NCI-H345 (cell line): ENCODE measurements at places on chromosomes 7 and 10.

DNA sequence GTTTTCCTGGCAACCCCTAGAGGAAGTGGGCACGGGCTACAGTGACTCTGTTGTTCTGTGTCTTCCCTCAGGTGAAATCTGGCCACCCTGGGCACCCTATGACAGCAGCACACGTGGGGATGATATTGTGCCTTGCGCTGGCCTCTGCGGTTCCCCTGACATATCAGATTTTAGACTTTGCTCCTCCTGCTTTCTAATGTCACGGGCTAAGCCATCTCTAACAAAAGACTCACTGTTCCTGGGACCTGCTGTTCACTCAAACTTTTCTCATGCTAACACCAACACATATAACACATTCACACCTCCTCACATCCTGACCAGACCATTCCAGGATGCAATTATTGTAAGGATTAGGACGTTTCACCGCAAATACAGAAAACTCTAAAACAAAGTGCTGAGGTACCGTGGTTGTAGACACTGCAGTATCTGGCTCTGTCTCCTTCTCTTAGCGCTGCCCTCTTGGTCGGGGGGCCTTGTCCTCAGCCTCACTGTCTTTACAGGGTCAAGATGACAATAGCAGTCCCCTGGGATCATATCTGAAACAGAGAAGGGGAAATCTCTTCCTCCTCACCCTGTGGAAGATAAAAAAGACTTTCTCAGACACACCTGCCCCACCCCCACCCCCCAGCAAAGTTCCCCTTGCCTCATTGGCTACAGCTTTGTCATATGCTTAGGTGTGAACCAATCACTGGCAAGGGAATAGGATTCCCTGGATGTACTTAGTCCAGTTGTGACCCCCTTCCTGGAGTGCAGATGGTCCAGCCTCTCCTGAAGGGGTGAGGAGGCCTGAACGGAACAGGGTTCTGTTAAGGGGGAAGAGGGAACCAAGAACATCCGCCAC lies 14.1 kb downstream of the CHN2 start:
- no peak for DNase-seq

- DNase-seq = peak; percentile 47
These were observed 876 bp downstream of the GNAI1 start for GRCh38 chr7:80135309-80136104.

DNA sequence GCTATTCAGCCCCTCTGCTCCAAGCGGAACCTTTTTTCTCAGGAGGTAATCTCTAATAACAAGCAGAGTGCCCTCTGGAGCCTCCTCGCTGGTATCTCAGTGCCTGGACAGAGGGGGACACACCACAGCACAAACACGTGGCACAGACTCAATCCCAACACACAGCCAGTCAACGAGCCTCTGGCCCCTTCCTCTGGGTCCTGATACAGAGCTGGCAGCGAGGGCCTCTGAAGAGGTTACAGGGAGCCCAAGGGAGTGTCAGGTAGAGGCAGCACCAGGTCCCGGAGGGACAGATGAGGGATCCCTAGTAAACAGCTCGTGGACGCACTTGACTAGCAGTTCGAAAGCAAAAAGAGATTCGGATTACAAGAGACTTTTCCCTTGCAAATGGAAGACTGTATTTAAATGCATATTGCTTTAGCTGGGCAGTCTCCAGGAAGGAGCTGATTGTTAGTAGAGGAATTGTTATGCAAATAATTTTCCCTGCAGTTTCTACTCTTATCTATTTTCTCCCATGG lies 14.1 kb downstream of the CXCL12 start:
- no peak for DNase-seq

DNA sequence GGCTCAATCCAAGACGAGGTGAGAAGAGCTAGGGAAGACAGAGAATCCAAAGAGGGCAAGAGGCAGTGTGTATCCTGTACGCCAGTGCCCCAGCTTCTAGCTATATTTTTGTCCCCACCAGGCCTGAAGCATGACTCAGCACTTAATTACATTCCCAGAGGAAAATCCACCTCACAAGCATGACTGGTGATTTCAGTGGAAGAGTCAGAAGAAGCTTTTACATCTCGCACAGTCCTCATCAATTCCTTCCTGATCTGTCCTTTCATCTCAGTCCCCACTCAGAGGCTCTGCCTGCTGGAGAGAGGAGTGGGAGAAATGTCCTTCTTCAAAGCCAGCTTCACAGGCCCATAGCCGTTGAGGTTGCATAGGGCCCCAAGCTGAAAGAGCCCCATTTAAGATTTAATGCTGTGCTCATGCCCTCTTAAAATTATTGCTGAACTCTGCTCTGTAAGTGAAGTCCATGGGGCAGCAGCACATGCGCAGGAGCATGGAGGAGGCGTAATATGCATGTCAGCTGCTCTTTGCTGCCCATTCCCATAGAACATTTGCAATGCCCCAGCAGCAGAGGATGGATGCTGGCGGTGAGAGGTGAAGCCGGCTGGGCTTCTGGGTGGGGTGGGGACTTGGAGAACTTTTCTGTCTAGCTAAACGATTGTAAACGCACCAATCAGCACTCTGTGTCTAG lies 39.0 kb upstream of the AOAH start:
- DNase-seq = no peak

GRCh38 chr7:155809947-155810769 lies 2.1 kb downstream of the SHH start:
- DNase-seq = no peak

- no peak for DNase-seq
These were observed 434.6 kb downstream of the PAXIP1 start for GRCh38 chr7:154568346-154568745.

DNA sequence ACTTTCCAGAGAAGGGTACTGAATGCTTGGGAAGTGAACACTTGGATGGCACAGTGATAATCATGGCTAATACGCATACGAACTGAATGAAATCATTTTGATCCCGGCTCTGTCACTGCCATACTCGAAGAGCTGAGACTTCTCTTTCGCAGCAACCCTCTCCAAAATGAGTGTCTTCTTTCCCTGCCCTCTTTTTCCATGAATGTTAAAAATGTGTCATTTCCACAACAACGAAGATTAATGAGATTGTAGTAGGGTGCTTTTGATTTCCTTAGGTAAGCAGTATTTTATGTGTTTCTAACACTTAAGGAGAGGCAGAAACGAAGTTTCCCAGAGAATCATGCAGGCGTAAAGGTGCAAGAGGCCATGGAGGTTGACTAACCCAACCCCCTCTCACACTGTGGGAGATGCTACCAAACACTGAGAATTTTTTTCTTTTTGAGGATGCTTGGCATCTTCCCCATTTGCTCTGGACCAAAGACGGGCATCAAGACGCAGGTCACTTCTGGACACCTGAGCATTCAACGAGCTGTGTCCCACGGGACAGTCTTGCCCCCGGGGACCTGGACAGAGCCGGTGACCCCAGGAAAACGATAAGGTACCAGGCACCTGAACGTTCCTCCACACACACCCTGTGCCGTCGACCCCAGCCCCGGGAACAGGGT lies 823 bp downstream of the COPG2 start:
- DNase-seq = peak; percentile 4

DNA sequence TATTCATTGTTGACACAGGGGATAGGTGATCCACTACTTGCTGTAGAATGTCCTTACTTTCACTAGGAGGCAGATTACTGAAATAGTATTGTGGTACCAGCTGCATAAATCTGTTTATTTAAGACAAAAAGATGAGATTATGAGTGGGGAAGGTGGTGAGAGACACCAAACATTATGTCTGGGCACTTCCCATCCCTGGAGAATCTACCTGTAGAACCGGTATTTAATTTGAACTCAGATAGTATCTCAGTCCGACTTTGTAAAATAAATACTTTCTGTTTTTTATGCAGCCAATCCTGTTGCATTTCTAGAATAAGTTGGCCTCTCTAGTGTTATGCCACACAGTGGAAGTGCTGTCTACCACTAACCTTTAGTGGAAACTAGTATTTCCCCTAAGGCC lies 13.4 kb downstream of the BCCIP start:
- no peak for DNase-seq

DNA sequence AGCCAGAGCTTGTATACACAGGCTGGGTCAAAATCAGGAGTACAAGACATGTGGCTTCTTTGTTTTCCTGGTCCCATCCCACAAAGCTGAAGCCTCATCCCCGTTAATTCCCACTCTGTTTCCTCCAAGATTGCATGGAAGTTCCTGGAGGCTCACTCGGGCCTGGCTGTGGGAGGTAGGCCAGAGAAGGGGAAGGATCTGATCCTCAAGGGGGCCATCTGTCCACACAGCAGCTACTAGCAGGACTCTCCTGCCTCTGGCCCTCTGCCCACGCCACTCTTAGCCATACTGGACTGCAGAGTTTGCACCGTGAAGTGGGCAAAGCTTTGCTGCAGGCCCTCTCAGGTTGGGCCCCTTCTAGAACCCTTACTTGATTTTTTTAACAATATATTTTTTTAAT lies 160.6 kb downstream of the FGFR2 start:
- no peak for DNase-seq

GRCh38 chr10:73096041-73096448 lies 621 bp downstream of the P4HA1 start:
- DNase-seq = peak; percentile 37

GRCh38 chr10:127415901-127416581 lies 133.1 kb upstream of the NPS start:
- DNase-seq = no peak

DNA sequence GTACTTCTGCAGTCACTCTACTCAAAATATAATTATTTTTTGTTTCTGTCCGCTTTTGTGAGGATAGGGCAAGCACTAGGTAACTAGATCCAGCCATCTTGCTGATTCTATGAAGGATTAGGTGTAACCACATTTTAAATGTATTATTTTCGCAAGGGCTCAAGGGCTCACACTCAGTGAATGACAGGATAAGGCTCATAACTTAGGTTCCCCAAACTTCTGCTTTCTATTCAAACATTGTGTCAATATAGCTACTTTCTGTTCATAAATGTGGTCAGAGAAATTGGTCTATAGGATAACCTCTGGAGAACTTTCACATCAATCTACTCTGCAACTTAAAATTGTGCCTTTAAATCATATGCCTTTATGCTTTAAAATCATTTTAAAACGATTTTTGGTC lies 1141.2 kb downstream of the SORCS1 start:
- DNase-seq = no peak
